Activated CD8-positive, alpha-beta memory T cell treated with anti-CD3 and anti-CD28 coated beads for 1 hour (primary cell): ENCODE measurements at places on chromosomes 3 and 15.

DNA sequence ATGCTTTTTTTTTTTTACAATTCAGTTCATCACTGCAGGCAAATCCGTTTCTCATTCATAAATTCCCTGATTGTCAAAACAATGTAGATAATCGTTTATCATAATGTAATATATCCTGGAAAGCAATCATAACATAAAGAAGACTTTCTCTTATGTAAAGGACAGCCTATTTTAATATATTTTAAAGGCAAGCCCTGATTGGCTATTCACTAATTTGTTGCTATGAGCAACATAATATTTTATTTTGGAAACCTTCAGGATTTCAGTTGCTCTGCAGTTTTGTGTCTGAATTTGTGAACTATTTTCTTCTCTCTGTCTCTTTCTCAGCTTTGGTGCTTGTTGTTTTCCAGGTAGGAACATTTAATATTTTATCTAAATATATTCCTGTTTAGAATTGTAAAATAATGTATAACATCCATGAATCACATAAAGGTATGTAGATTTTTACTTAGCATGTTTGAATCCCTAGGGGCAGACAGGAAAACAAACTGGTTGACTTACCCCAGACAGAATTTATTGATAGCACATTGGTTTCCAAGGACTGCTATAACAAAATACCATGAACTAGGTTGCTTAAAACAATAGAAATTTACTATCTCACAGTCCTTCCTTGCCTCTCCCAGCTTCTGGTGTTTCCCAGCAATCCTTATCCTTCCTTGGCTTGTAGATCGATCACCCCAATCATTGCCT, 253.5 kb downstream of the CDIN1 start:
- DNase-seq: no peak

DNA sequence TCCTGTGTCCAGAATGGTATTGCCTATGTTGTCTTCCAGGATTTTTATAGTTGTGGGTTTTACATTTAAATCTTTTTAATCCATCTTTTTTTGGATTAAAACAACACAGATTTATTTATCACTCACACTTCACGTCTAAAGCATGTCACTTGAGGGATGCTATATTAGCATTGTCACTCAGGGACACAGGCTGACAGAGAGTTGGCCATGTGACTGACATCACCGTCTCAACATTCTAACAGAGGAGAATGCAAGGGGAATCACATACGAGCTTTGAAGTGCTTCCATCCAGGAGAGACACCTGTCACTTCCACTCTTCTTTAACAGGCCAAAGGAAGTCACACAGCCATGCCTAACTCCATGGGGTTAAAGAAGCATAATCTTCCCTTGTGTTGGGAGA, 204.6 kb upstream of the AZI2 start:
- DNase-seq: no peak

GRCh38 chr3:119408243-119408950, 55.0 kb downstream of the TMEM39A start:
- DNase-seq: no peak

DNA sequence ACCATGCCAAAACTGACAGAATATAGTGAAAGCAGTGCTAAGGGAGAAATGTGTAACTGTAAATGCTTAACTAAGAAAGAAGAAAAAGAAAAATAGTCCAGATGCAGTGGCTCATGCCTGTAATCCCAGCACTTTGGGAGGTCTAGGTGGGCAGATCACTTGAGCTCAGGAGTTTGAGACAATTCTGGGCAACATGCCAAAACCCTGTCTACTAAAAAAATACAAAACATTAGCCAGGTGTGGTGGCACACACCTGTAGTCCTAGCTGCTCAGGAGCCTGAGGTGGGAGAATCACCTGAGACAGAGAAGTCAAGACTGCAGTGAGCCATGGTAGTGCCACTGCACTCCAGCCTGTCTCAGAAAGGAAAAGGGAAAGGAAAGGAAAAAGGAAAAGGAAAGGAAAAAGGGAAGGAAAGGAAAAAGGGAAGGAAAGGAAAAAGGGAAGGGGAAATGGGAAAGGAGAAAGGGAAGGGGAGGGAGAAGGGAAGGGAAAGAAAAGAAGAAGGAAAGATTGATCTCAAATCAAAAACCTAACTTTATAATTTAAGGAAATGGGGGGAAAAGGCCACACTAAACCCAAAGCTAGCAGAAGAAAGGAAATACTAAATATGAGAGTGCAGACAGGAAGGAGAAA, 20.3 kb downstream of the C3orf33 start:
- no peak for DNase-seq

GRCh38 chr3:118641608-118642007, 393.0 kb downstream of the IGSF11 start:
- DNase-seq: no peak

DNA sequence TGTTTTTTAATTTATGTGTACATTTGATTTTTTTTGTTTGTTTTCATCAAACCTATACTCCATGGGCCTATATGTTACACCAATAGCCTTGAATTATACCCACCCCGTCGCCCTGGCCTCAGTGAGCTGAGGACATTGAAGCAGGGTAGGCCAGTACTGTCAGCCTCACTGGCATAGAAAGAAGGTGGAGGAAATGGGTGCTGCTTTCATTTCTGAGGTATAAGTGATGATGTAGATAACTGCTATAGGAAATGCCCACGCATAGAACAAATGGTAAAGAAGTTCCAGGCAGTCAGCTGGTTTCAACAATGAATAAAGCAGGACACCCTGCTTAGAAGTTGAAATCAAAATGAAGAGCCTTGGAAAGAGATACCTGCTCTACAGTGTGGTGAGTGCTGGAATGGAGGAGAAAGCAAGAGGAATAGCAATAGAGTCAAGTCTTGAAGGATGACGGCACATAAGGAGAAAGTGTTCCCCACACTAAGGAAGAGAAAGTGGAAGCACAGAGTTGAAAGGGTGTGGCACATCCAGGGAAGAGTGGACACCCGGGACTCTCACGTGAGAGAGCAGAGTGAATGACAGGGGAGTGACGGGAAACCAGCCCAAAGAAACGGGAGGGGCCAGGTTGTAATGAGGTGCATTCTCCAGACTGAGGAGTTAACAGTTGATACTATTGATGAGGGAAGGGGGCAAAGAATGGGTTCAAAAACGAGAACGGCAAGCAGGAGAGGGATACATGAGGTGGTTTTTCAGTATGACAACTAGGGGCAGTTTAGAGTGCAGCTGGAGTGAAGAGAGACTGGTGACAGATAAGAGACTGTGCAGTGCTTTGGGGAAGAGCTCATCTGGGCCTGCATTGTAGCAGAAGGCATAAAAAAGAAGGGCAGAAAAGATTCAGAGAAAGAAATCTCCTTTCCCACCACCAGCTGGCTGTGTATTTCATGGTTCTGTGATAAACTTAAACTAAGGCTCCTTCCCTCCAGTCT, 70.5 kb downstream of the KLHL25 start:
- no peak for DNase-seq

- no peak for DNase-seq
Measured at GRCh38 chr15:78630886-78631633, 9.9 kb downstream of the CHRNB4 start.

GRCh38 chr3:74415731-74416130, 198.7 kb downstream of the CNTN3 start:
- DNase-seq: no peak

GRCh38 chr3:176328198-176328597, 869.1 kb downstream of the TBL1XR1 start:
- DNase-seq: no peak

DNA sequence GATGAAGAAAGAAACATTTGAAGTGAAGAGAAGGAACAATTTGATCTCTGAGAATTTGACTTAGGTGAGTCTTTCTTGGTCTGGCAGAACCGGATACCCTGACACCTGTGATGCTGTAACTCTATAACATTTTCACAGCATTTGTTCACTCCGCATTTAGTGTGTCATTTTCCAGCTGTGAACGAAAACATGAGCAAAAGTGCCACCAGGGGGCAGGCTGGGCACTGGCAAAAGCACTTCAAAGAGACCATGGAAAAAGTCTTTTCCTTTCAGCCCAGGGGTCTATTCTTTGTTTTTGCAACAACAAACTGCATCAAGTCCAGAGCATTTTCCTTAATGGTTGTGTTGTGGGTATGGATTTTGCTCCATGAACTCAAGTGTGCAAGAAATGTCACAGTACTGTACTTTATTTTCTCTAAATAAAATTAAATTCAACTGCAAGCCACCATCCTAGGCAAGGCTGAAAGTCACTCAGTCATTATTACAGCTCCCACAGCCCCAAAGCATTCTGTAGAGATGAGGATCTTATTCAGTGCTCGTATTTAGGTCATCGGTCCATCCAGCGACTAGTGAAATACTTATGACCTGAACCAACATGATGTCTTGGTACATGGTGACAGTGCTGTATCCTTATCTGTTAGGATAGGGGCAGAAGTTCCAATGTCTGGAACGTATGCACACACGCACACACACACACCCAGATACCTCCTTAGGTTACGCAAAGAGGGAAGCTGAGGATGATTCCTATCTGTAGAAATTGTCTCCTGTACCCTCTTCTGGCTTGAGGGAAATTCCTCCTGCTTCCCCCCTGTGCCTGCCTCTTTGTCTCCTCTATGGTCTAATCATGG, 125.5 kb downstream of the GADL1 start:
- DNase-seq: peak; percentile 24

GRCh38 chr3:31561891-31562290, 29.2 kb downstream of the STT3B start:
- DNase-seq: no peak

- DNase-seq: no peak
Measured at GRCh38 chr15:51603002-51603401, 19.6 kb downstream of the DMXL2 start.

DNA sequence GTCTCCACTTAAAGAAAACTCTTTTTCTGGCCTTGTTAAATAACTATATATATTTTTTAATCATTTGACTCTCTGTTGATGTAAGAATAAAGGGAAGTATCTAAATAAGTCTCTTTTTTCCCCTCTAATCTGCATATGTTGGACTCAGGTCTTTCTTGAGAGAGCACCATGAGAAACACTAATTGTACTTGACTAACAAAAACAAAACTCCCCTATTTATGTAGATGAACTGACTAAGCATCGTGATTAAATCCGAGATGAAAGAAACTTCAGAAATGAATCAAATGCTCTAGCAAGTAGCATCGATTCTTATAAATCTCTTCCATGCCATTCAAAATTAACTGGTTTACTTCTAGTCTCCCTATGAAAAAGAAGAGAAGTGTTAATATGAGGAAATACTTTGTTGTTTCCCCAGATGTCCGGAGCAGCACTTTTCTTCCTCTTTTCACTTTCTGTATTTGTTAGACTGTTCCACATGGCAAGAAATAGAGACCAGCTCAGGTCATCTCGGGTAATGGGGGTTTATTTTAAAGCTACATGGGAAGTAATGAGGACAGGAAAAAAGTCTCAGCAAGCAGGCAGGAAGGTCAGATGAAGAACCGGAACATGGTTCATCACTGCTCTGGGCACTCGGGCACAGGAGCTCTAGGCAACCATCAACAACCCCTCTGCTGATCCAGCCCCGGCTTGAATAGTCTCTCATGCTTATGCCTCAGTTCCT, 288.3 kb downstream of the CNTN6 start:
- DNase-seq: no peak

DNA sequence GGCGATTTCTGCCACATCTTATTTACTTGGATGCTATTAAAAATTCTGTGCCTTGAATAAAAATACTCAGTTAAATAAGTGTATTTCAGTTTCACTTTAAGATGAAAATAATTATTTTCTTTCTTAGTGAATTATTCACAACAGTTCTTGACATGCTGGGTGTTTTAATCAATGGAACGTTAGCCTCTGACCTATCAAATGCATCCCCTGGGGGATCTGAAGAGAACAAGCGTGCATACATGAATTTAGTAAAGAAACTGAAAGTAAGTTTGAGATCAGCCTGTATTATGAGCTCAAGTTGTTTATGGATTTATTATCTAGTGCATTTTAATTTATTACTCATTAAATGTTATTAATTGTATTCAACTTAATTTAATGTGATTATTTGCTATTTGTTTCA, 597 bp downstream of the P2RY12 start:
- no peak for DNase-seq

DNA sequence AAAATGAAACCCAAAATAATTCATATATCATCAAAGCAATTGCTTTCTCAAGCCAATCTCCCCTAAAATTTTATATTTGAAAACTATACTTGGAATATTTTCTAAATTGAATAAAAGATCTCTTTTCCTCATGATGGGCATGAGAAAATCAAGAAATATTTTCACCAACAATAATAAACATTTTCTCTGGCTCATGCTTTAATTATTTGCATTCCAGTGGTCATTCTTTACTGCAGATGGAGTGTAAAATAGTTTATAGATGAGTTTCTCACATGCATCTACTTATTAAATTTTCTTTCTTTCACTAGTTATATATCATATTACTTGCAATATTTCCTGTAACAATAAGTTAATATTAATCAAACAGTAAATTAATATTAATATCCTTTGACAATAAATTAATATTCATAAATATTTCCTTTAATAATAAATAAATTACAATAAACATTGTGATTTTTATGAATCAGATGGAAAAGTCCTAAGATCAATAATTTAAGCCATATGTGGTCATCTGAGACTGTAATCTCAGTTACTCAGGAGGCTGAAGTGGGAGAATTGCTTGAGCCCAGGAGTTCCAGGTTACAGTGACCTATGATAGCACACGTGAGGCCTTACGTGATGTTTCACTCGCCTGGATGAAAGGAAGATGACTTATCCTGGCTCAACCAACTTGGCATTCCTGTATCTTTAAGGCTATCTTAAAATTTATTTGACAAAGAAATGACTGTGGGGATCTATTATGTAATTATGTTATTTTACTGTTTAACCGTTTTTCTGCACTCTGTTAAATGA, 958.8 kb downstream of the ZPLD1 start:
- no peak for DNase-seq

DNA sequence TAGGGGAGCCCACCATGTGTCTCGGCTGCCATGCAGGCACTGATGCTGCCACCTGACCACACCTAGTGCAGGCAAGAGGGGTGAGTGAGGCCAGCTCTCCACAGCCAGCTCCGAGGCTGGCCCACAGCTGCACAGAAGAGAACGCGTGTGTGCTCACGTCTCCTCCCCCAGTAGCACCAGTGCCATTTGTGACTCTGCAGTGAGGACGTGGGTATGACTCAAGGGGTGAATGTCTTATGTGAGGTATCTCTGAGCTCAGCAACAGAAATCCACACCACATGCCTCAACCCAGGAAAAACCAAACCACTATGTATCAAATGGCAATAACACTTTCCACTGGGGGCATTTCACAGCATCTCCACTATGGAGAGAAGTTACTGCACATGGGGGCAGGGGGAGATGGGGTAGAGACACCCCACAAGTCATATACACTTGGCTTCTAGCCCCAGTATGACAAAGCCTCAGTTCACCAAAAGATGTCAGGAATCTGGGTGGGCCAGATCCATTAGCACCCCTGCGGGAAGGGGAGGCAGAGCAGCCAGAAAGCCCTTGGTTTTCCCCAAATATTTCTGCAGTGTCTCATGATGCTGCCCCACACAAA, 87.6 kb downstream of the LRIG1 start:
- no peak for DNase-seq

GRCh38 chr15:60128710-60129109, 124.6 kb downstream of the FOXB1 start:
- DNase-seq: no peak

DNA sequence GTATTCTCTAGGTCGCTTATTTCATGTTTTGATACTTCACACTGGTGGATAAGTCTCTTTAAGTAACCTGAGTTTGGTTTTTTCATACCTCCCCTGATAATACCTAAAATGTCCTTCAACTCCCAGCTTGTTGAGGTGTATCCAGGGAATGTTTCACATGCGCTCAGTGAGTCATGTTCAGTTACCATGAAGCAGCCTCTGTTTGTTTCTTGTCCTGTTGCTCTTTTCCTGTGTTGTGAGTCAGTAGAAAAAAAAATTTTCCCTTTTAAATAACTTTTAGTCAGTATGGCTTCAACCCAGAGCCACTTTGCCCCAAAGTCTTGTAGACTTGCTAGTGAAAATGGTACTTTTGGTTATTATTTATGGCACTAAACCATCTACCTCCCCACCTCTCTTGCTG, 278.4 kb upstream of the ZPLD1 start:
- no peak for DNase-seq
